ENCODE measurements at places on chromosomes 2 and 18.

- no peak for DNase-seq
Measured at GRCh38 chr2:144213797-144214196, 306.1 kb downstream of the ZEB2 start.

- DNase-seq = peak; percentile 95
Measured at GRCh38 chr2:28390746-28391563, 1.7 kb upstream of the FOSL2 start.

DNA sequence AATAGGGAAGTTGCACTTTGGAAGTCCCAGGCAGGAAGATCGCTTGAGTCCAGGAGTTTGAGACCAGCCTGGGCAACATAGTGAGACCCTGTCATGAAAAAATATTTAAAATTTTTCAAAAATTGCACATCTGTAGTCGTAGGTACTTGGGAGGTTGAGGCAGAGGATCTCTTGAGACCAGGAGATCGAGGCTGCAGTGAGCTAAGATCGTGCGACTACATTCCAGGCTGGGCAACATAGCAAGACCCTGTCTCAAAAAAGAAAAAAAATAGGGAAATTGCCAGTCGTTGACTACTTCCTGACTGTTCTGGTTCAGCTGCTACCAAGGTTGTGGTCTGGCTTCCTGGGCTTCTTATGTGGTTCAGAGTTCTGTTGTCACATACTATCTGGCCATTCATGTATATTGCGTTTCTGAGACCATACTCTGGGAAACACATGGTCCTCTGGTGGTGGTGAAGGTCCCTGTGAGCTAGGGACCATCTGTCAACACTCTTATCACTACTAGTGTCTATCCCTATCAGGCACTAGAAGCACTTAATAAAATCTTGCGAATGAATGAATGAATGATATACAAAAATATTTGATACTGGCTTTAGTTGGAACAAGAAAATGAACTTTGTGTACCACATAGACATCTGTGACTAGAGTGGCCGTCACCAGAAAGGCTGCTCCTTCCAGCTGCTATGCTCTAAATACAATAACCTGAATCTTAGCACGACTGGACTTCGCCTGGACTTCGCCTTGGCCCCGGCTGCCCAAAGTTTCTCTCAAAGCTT, 861 bp upstream of the KLHL23 start:
- no peak for DNase-seq

- DNase-seq = no peak
Measured at GRCh38 chr18:40739029-40739428, 1216.0 kb upstream of the PIK3C3 start.

DNA sequence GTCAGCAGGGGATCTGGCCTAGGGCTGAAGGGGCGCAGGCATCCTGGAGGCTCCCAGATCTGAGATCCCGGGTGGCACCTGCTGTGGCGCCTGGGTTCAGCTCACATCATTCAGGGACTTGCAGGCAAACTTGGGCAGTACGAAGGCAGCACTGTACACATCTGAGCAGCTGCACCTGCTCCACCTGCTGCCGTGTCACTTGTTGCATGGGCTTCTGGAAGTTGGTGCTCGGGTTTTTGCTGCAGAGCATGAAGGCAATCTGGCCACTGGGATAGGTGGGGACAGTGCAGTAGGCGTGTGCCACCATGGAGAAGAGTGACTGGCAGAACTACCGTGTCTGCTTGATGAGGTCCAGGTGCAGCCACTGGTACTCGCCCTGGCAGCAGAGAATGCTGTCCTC, 48.6 kb downstream of the UGGT1 start:
- DNase-seq = no peak

- no peak for DNase-seq
Measured at GRCh38 chr18:78433562-78433961, 546.1 kb upstream of the SALL3 start.

GRCh38 chr2:236552581-236553363, 16.9 kb upstream of the ACKR3 start:
- DNase-seq = no peak

DNA sequence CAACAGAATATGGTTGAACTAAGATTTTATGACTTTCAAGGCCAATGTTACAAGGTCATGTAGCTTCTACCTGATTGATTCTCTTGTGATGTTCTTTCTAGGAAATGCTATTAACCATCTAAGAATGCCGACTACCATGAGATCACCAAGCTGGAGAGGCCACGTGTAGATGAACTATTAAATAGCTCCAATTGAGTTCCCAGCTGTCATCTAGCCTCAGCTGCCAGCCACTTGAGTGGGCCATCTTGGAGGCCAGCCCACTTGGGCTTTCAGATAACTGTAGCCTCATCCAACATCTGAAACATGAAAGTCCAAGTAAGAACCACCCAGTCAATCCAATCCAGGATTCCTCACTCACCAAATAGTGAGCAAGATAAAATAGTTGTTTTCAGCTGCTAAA, 376.9 kb upstream of the TMEFF2 start:
- DNase-seq = no peak

DNA sequence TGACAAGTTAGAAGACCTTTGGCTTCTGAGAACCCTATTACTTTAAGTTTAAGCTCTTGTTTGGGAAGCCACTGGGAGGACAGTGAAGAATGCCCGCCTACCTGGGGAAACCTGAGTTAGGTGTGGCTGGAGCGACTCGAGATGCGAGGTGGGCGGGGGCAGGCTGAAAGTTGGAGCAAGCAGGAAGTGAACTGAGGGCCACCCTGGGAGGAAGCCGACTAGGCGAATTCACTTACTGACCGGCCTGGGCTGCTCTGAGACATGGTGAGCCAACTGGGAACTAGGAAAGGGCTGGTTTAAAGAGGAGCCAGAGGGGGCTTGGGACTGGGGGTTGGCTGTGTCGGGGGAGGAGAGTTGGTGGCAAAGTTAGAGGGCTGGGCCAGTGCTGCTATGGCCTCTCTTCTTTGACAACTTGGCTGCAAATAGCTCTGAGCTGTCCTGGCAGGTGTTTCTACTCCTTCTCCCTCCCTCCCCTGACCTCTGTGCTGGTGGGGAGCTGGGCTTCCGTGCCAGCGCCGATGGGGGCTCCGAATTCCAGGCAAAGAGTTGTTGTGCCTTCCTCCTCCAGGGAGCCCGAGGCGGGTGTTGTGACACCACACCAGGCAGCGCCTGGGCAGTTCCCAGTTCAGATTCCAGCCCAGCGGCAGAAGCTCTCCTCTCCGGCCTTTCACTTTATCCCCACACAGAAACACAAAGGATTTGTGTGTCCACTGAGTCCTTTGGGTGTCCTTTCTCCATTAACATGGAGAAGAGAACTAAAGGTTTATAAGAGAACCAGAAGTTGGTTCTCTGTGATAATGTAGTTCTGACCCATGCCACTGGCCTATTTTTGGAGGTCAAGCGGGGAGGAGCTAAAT, at the start of gene VAMP8:
Gene VAMP8, plus strand, starts transcription at position 201 of the 857 bp plus-strand sequence. Its CDS starts 61 bp downstream, at position 262.
- DNase-seq = no peak

DNA sequence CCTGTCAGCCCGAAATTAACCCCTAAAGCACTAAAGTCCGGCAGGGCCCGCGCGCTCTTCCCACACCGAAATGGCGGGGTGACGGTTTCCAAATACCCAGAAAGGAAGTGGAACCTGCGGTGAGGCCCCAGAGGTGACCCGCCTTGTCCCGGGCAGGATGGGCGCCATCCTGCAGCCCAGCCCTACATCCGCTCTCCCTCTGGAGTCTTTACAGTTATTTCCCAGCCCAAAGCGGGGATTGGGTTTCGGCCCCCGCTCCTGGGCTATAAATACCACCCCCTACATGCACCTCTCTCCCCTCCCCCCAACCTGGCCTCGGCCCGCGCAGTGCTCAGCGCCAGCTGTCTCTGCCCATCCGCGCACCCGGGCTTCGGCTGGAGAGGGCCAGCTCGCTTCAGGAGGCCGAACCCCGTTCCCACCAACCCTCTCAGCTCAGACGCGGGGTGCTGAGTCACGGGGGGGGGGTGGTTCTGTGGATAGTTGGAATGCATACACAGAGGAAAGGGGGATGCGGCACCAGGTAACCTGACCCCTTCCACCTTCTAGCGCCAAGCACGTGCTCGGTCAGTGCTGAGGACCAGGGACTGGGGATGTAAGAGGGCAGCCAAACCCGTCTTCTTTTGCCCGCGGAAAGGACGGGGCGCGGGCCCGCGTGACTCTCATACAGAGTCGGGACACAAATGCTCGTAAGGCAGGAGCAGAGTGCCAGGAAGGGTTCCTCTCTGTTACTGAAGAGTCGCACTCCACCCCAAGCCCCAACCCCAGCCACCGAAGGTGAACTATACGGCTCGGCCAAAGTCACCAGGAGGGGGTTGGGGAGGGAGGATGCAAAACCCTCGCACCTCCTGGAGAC, at the start of gene TUBA4B:
Gene TUBA4B, plus strand, starts transcription at position 344 of the 853 bp plus-strand sequence. Its CDS starts 165 bp downstream, at position 509.
- DNase-seq = no peak

DNA sequence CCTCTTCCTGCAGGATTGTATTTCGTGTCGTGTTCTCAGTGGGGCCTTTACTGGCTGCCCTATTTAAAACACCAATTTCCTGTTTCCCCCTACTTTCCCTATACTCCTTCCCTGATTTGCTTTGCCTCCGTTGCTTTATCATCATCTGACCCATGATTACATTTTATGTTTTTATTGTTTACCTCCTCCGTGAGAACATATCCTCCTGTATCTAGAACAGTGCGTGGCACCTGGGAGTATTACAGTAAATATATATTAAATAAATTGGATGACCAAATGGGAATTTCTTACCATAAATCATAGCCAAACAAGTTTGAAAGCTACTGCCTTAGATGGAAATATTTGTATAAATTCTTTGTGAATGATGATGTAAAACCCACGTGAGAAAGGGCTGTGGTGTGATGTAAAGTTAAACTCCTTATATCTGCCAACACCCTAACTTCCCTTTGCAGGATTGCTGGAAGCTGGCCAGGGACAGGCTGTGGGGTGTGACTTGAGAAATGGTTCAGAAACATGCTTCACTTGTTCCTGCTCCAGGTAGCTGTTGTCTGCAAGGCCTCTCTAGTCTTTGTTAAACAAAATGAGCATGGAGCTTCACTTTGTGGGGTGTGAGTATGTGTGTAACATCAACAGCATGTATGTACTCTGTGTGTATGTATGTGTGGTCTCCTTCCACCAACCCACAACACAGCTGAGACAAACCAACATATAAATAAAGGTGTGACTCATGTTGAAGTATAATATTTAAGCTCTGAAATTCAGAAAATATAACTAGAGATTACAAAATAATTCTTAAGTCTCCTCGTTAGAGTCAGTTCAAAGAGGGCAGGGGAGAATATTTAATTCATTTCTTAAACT, 40.3 kb downstream of the LHCGR start:
- no peak for DNase-seq

GRCh38 chr2:216486708-216487107, 11.9 kb upstream of the RPL37A start:
- DNase-seq = no peak

DNA sequence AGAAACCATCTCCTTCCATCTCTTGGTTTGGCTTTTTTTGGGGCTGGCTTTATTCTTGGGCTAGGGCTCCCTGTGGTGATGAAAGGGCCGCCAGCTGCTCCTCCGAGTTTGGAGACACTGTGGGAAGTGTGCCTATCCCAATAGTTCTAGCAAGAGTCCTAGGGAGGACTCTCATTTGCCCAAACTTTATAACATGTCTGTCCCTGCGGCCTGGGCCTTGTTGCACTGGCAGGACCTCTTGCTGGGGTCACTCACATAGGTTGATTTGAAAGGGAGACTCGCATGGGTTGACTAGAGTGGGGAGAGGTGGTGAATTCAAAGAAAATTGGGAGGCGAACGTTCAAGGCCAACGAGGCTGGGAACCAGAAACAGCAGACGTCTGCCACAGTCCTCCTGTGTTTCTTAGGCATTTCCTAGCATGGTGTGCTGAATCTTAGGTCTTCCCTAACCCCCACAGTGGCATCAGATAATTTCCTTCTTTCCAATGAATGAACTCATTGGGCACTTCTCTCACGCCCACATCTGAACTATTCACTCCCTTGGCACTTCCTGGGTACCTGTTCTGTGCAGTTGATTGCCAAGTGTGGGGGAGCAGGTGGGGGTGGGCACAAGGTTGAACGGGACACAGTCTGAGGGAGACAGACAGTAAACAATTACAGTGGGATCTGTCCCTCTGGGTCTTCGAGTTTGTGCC, 26.8 kb downstream of the NIFK start:
- DNase-seq = no peak

GRCh38 chr2:238267341-238267710, 21.1 kb downstream of the PER2 start:
- no peak for DNase-seq

- DNase-seq = no peak
Measured at GRCh38 chr2:15634846-15635490, 43.3 kb downstream of the DDX1 start.

GRCh38 chr2:69693059-69693774, 48.7 kb upstream of the ANXA4 start:
- no peak for DNase-seq

DNA sequence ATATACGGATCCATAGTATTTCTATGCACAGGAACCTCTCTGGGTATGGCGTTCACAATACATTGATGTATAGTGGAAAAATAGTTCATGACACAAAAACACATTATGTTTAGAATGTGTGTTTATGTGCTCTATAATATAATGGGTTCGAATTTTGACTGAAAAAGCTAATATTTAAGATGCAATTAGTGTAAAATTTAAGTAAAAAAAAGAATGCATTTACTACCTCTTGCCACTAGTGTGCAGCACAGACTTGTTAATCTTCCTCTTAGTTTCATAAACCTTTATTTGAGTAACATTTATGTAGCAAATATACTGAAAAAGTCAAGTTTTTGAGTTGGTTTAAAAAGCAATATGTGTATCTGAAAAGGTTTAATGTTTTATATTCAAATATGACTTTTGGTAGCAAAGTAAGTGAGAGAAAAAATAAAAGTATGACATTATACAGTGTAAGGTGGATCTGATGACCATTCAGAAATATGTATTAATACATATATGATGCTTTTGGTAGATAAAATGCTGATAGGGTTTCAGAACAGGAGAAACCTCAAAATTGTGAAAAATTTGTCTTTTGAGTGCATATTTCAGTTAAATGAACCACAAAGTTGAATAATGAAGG, 49.4 kb downstream of the CCDC102B start:
- DNase-seq = no peak

- no peak for DNase-seq
Measured at GRCh38 chr2:98799375-98800329, 68.7 kb upstream of the MGAT4A start.

DNA sequence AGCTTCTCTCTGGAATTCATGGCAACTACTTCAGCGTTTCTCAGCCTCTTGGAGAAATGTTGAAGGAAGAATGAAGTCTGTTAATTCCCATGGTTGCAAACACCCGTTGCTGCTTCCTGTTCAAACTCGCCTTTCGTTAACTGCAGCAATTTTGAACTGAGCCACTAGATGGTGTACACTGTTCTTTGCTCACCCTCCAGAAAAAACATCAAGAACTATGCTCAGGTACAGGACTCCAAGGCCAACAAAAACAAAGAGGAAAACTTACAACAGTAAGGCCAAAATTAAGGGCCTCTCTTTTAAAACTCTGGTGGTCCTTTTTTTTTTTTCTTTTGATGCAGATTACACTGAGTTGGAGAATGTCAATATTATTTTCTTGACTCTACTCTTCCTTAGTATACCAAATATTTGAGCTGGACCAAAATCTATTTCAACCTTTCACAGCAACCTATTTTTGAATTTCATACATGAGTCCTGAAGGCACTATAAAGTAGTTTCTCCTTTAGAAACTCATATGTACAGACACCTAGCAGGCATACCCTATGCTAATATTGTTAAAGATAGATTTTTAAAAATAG, 58.2 kb downstream of the KLHL14 start:
- peak; percentile 35 for DNase-seq
